ENCODE measurements at places on chromosomes 6 and 20. TPM values are rescaled to one million over a fixed set of nuclear protein-coding genes. Genes with fewer than 3 reads are reported as not detected.

The RPRD1B gene
- 21.4 TPM for total RNA-seq

The TAAR5 gene
- total RNA-seq: not detected

The ETV7 gene
- 0.33 TPM for total RNA-seq

The GSTA3 gene
- not detected for total RNA-seq

The PROKR2 gene
- total RNA-seq: not detected

The FAM83D gene
- total RNA-seq: 16.0 TPM

The SH3BGRL2 gene
- 33.1 TPM for total RNA-seq

The PXDC1 gene
- 96.6 TPM for total RNA-seq

The BTN3A1 gene
- 5.4 TPM for total RNA-seq

The HSPA12B gene
- total RNA-seq: 11.1 TPM

The ACOT13 gene
- 5.2 TPM for total RNA-seq

The ID4 gene
- total RNA-seq: not detected

The RIPK1 gene
- total RNA-seq: 22.6 TPM

All from vein endothelial cell (primary cell).